GM04503 (cell line): ENCODE measurements at places on chromosomes 12 and 14.

- no peak for DNase-seq
Observed at GRCh38 chr12:116336542-116337065, 59.1 kb upstream of the MED13L start.

- DNase-seq = no peak
Observed at GRCh38 chr12:116594325-116595038, 35.3 kb downstream of the MAP1LC3B2 start.

DNA sequence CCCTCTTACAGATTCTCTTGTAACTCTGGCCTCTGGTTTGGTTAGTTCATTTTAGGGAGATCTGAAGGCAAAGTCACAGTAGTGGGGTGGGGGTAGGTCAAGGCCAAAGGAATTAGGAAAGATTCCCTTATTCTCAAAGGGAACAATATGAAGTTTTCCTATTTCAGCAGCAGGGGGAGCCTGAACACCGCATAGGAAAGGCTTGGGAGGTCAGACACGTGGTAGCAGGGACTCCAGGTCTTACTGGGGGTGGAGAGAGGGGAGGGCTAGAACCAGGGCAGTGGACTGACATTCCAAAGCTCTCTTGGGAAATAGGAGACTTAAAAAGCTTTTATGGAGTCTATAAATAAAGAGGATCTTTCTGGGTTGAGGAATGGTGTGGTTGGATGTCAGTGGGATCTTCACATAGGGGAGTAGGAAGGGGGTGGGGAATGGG, 1.3 kb downstream of the ZC3H10 start:
- DNase-seq = peak; percentile 87

DNA sequence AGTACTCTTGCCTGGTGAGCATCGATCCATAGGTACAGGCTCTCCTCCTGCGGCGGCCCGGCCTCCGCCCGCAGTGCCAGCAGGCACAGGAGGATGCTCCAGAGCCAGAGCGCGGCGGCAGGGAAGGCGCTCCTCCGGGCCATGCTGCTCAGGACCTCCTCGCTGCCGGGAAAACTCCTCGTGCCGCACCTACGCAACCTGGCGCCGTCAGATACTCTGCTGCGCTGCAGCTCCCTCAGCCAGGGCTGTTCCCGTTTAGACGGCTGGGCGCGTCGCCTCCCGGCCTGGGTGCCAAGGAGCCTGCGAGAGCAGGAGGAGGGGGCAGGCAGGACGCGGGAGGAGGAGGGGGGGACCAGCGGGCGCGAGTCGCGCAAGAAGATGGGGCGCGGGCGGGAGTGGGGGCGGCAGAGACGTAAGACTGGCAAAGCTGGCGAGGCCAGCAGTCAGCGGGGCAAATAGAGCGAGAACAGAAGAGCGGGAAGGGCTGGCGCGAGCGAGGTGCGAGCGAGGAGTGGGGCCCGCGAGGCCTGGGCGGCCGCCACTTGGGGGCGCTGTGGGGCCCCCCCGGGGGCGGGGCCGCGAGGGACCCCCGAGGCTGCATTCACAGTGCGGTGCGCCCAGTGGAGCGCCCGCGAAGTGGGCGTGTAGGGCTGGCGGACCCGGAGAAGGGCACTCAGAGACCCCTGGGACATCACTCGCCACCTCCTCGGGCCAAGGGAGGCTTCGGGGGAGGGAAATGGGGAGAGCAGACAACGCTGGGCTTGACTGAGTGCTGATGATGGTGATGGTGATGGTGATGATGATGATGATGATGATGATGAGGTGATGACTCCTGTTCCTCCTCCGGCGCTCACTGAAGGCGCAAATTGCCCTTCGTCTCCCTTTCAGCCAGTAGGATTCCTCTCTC, at the start of gene WIF1:
WIF1 (minus strand) TSS at position 257 of the 907 bp plus-strand sequence; CDS start at position 143, 114 bp downstream.
- DNase-seq = no peak

DNA sequence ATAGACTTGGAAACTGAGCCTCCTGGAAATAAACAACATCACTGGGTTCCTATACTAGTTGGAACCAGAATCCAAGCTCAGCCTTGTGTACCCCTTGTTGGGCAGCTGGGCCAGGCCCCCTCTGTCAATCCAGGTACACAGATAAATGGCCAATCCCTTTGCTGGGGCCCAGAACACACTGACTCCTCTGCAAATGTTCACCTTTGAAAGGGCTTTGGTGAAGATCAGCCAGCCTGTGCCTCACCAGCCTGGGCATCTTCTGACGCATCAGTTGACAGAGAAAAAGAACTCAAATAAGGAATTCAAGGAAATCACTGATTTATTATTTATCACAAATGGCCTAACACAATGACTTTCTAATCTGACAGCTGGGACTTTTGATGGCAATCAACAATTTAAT, 1090.2 kb downstream of the BCL11B start:
- no peak for DNase-seq
